ENCODE measurements at places on chromosomes 1 and 21.

DNA sequence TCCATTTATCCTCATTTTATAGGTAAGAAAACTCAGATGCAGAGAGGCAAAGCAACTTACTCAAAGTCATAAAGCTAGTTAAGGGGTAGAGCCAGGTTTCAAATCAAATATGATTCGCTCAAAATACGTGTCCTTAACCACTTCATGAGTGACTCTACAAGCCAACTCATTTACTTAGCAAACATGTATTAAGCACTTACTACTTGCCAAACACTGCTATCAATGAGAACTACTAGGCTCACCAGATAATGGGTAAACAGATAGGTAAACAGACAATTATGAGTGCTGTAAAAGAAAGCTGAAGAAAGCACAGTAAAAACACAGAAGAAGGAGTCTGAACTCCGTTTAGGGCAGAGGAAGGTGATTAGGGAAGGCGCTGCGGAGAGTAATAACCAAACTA lies 65.9 kb downstream of the WDR64 start:
- no peak for DNase-seq

- DNase-seq, result no peak
Measured at GRCh38 chr1:229557200-229557850, 1.2 kb downstream of the ABCB10 start.

DNA sequence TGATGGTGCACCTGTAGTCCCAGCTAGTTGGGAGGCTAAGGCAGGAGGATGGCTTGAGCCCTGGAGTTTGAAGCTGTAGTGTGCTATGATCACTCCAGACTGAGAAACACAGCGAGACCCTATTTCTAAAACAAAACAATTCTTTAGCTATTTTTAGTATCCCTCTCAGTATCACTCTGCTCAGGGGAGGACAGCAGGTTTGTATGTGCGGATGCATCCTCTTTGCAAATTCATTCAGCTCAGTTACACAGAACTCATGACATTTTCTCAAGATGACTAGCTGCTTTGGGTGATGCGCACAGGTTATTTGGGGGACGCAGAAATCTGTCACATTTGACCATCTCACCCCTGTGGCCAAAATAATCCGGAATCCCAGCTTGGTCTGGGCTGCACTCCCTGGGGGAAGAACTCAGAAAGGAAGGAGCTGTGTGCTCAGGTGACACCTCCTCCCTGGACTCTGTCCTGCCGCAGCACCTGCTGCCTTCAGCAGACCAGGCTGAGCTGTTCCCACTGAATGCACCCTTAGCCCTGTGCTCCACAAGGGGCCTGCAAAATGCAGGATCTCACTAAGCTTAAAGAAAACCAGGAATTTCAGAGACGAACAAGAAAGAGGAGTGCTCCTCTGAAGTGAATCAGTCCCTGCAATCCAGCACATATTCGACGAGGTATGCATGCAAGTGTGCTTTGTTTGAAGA lies 89.5 kb upstream of the PGBD5 start:
- DNase-seq, result no peak

- DNase-seq, result no peak
Measured at GRCh38 chr1:2072109-2072806, 22.0 kb downstream of the PRKCZ start.

DNA sequence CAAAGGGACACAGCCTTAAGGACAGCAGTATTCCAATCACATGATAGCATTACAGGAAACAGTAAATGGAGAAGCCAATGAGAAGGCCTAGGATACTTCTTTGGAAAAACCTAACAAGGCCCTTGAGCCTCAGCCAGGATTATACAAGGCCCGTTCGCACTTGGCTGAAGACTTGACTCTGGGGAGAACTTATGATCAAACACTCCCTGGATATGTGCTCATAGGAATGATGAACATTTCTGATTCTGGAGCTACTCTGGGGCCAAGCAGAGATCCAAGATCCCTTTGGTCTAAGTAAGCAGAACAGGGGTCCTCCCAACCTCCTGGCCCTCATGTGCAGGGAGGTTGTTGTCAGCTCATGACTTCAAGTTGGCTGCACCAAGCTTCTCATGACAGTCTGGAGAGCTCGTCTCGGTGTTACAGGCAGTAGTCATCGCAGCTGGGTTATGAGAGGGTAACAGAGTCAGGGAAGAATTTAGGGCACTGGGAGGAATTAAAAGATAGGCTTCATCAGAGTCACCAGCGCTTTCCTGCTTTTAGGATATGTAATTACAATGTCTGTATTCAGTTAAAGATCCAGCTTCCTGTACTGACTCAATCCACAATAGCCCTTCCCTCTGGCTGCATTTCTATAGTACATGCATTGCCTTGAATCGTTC lies 92.5 kb upstream of the IRF2BP2 start:
- DNase-seq, result no peak

- DNase-seq, result no peak
Measured at GRCh38 chr1:177080564-177080963, 83.9 kb downstream of the ASTN1 start.

DNA sequence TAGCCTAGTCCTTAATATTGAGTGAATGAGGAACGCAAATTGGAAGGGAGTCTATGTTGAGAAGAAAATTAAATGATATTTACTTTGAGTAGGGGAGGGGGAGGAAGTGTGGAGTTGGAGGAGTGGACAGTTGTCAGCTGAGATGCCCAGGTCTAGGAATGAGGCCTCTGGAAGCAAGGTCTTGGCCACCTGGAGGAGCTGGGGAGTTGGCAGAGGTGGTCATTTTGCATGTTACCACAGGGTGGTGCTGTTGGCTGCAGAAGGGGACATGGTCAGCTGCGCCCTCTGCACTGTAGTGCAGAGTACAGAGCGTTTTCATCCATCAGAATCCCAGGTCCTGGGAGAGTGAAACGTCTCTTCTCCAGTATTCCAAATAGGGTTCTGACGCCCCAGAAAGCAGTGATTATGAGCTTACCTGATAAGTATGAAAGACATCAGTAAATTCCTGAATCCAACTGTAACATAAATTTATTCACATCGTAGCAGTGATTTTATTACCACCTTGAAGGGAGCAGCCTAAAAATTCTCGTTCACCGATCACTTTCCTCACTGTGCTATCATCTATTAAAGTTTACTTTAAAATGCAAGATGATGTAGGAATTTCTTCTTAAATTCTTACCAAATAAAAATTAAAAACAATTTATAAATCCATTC lies 13.8 kb downstream of the PARK7 start:
- DNase-seq, result peak; percentile 91

DNA sequence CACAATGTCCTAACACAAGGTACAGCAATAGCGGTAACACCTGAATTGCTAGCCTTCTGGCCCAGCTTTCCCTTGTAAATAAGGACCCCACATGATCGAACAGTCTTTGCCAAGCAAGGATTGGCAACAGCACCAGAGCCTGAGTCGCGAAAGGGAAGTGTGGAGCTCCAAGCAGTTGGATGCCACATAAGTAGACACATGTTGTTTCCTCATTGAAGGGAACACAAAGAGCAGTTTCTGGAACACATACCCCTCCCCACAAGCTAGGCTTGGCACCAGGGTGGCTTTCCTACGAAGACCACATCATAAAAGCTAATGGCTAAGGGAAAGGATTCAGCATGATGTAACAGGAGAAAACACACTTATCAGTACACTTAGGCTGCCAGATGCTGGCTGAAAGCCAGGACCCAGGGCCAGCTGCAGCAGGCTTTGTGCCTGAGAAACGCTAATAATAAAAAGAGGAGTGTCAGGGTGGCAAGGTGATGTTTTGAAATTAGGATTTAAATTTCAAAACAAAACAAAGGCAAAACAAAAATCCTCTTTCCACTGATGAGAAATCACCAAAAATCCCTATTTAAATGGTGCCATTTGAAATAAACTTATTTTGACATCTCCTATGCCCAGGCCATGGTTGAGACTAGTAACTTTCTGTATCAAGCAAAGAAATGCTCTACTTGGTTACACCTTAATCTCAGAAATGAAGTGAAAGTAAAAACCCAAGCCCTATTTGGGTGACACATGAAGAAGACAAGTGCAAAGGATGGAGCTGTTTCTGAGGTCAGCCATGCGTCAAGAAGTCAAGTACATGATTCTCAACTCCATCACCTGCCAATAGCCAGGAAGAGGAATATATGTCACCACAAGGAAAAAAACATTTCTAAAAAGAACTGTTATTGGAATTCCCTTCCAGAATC lies 11.9 kb upstream of the CPLANE2 start:
- peak; percentile 93 for DNase-seq

DNA sequence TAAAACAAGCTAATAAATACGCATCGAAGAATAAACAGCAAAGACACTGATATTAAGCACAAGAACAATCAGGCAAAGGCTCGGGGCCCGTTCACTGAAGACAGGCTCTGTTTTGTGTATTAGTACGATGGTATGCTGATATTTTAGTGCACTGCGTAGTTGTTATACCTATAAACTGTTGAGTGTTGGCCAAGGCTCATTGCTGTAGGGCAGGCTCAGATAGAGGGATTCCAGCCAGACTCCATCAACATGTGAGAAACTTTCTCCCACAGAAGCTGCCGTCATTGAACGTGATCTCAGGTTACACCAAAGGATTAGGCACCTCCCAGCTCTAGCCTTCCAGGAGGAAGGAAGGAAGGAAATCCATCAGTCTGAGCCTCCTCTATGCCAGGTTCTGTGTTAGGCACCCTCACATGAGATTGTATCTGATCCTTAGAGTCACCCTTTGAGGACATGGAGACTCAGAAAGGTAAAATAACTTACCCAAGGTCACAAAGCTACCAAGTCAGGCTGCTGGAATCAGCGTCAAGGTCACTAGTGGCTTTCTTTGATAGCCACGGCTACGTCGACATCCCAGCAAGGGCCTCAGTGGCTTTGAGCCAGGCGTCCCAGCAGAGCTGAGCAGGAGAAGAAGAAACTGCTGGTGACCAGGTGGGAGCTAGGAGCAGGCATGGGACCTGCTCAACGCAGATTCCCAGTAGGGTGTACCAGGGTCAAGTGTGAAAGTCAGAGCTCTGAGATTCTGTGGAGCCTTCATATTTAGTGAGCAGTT lies 14.8 kb downstream of the BCAR3 start:
- DNase-seq, result no peak

Measured in NCI-H510A (cell line).